Chondrocyte (in vitro differentiated cells): ENCODE measurements at places on chromosomes 5 and 9. TPM values are rescaled to one million over a fixed set of nuclear protein-coding genes. Genes with fewer than 3 reads are reported as not detected.
A peak's percentile ranks its signal among the peaks of the same experiment; 100 is the strongest.

OBP2B gene
- not detected in 3 replicates for total RNA-seq

PRLR gene
- total RNA-seq: 0.05 to 0.19 TPM in 2 of 3 replicates, not detected in the other

ACOT12 gene
- total RNA-seq: not detected in 3 replicates

- DNase-seq: no peak
Observed at GRCh38 chr5:113123618-113124017, 147.0 kb downstream of the DCP2 start.

DNA sequence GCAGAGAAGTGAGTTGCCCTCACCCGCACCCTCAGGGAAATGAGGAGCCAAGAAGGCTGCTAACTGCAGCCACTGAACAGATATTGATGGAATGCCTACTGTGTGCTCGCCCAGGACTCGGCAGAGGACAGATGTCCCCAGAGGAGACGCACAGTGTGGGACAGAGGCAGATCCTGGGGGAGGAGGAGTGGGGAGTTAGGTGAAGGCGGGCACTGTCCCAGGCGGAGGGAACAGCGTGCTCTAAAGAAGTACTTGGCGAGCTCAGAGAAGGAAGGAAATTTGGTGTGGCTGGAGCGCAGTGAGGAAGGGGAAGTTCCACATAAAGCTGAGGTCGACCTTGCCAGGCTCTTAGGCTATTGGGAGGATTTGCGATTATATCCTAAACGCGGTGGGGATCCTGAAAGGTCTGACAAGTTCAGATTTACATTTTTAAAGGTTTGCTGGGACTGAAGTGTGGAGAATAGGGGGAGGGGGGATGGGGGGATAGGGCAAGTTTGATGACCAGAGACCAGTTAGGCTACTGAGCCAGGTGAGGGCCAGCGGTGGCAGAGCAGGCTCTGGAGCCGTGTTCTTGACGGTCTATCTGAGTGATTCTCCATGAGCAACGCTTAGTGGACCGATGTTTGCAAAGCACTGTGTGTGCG, 23.6 kb upstream of the CERCAM start:
- no peak for DNase-seq

DNA sequence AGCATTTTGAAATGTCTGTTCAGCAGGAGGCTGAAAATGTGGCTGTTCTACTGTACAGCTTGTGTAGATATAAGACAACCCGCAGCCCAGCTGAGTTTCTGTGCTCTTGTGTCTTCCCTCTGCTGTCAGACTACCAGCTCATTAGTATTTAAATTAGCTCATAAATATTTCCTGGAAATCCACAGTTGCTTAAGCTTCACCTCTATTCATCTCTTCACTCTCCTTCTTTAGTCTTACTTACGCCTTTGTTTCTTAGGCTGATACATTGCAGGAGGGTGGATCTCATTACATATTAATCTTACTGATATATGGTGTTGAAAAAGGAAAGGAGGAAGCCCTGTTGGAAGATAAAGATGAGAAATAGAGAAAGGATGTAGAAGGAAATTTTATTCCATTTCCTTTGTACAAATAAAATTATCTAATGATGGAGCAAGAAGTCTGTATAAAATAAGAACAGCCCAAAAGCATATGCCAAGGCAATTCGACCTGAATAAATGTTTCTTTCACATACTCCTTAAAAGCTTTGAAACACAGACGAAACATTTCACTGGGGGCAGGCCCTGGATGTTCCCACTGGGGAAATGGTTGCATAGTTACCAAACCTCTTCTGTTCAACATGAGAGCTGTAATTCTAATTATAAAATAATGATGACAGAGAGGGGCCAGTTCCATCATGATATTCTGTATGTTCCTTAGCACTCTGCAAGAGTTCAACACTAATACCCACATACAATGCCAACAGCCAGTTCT, 111.8 kb upstream of the APC start:
- DNase-seq: no peak

DNA sequence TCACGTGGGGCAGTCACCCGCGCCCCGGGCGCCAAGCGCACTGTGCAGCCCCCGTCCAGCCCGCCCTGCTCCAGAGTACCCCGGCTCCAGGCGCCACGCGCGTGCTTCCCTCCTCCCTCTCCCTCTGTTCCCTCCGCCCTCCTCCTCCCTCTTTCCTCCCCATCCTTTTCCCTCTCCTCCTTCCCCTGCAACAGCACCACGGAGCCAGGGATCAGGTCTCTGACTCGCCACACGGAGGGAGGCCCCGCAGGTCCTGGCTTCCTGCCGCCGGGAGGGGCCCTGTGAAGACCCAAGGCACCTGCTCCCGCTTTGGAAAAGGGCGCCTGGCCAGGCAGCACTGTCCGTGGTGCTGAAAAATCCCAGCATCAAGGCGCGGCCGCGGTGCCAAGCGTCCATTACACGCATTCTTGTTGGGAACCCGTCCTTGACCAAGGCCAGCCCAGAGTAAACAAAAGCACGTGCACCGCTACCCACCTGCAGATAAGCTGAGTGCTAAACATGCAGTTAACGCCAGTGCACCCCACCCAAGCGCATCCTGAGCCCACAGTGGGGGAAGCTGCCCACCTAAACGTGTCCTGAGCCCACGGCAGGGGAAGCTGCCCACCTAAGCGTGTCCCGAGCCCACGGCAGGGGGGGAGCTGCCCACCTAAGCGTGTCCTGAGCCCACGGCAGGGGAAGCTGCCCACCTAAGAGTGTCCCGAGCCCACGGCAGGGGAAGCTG, 21.7 kb downstream of the SLC6A18 start:
- no peak for DNase-seq

DNA sequence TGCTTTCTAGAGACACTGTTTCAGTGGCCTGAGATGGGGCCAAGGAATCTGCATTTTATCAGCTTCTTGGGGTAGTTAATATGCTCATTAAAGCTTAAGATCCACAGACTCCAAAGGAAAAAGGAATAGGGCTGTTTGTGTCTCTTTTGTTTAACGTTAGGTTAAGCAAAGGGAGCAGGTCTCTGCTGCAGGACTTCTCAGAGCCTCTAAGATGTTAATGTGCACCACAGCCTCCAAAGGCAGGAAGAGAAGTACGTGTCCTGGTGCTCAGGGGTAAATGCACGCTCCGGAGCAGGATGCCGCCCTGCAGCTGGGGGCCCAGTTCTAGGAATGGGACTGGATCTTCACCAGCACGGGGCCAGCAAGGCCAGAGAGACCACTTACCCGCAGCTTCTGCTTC, 19.6 kb downstream of the SPARC start:
- DNase-seq: no peak

DNA sequence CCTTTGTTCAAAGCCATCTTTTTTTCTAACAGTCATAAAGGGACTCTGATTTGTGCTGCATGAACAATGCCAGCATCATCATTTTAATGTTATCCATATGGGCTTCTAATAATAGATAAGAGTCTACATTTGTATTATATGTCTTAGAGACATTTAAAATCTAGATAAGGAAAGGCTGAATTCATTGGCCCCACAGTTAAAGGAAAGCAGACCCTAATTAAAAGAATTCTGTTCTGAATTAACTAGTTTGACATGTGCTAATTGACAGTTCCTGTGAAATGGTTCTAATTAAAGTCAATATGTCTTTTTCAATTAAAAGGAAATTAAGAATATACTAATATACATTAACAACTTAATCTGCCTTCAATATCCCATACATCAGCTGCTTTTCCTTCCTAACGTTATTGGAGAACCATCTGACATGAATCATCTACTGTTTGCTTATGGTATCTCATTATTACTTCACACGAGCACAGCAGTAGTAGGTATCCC, 104.7 kb downstream of the NR2F1-AS1 start:
- DNase-seq: no peak

DNA sequence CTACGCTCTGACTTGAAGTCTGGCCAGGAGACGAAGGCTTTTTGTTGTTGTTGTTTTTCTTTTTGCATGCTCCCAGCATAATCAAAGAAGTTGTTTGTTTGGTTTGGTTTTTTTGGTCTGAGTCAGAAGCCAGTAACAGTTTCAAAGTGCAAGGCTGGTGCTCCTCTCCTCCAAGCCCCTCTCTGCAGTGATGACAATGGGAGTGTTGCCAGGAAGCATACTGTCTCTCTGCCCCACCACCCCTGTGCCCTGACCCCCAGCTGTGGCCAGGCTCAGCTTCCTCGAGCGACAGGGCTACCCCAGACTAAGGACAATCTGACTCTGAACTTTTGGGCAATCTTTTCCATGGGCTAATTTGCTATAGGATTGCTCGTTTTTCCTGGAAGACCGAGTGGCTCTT, 173.8 kb upstream of the PITX1 start:
- no peak for DNase-seq

DNA sequence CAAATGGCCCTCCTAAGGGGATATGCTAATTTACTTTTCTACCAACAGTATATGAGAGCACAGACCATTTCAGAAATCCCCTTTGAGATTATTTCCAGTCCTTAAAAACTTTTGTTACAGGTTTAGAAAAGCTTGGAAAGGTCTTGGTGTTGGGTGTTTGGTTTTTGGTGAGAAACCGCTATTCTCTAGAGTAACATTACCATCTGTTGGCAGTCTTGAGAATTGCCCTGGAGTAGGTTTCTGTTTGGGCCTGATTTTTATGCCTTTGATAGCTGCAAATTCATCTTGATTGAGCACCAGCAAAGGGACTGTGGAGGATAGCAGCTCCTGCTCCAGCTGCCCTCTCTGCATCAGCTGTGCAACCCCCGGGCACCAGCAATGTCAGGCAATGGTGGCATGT, 8.0 kb downstream of the NUDT2 start:
- no peak for DNase-seq

GRCh38 chr9:117957267-117957666, 253.1 kb downstream of the TLR4 start:
- DNase-seq: no peak

GRCh38 chr9:92745331-92745730, 19.3 kb downstream of the BICD2 start:
- no peak for DNase-seq

DNA sequence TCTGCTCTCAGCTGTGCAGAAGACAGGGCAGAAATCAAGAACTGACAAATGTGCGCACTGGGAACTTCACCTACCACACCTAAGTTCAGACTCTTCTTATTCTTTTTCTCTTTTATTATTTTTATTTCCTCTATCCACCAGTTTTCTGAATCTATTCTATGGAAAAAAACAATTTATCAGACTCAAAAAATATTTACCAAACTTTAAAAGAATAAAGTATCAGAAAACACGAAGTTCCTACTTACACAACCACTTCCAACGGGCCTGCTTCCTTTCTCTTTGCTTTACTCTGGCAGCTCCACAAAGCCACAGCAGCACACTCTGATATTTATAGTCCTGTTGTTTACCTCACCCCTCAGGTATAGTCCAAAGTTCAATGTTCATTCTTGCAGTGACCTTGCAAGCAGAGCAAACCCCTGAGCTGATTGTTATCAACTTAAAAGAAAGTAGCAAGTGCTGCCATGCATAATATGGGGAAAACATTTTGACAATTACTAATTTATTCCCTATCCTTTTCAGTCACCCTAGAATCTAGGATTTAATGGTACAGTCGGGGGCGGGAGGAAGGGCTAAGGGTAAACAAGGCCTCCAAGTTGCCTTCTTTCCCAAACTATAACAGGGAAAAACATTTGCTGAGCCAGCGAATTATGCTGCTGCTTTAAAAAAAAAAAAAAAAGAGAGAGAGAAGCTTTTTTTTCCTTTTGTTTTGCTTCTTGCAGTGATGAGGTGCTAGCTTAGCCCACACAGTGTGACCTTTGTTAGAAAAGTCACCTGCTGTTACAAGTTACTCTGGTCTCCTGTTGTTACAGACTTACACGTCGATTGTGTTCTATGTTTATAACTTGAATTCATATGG, at the start of gene SELENOP:
Gene SELENOP, minus strand, starts transcription at position 302 of the 856 bp plus-strand sequence. CDS start 3,539 bp downstream, outside the sequence.
- no peak for DNase-seq

- no peak for DNase-seq
Observed at GRCh38 chr5:135345956-135346731, 52.9 kb downstream of the MACROH2A1 start.

DNA sequence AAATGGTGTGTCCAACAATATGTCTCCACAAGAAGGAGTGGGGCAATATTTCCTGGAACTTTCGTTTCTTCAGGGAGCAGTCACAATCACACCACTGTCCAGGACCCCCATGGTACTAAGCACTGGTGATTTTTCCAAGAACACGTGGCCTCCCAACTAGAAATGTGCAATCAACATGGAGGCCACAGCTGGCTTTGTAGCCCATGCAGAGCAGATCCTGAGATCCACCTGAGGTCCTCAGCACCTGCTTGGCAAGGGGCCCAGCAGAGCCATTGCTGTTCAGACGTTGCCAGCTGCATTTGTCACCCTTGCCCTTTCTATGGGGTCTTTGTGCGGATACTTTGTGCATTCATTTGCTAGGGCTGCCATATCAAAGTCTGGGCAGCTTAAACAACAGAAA, 334.5 kb upstream of the IRX4 start:
- no peak for DNase-seq

GRCh38 chr9:93954434-93955061, 607 bp downstream of the BARX1 start:
- peak; percentile 76 for DNase-seq
